ENCODE measurements at places on chromosomes 2 and 18.

DNA sequence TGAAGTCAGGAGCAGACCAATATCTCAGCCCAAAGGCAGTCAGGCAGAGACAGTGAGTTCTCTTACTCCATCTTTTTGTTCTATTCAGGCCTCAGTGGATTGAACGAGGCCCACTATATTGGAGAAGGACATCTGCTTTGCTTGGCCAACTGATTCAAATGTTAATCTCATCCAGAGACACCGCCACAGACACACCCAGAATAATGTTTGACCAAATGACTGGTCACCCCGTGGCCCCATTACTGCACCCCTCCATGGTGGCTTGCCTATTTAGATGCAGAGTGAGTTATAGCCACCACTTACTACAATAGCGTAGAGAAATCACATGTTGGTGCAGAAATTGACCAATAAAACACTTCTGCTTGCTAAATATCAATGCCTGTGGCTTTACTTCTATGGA lies 88.1 kb downstream of the HRH4 start:
- no peak for DNase-seq

DNA sequence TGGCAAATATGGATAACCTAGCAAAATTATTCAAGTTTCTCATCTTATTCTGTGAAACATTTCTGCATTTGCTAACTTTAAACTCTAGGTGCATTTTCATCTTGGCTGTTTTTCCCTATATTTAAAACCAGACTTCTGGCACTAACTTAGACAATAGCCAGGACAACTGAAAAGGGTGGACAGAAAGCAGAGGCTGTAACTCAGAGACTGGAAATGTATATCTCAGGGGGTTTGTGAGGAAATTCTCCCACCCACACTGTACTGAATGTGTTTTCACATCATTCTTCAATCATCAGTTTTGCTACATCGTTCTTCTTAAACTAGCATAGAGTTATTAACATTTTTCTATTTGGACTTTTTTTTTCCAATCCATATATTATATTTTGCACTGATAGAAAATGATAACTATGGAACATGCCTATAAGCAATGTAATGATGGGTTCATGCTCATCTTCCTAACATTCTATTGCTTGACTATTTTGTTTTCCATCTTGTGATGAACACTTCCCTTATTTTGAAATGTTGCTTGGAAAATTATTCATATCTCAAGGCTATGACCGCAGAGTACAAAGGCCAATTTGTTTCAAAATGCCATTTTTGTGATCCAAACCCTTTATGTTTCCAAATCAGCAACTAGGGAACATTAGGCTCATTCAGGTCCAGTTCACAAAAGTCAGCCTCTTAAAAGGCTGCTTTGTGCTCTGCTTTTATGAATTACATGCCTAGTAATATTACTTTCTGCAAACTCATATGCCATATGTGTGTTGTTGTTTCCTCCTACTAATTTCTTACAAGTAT lies 125.8 kb upstream of the CDH19 start:
- no peak for DNase-seq

DNA sequence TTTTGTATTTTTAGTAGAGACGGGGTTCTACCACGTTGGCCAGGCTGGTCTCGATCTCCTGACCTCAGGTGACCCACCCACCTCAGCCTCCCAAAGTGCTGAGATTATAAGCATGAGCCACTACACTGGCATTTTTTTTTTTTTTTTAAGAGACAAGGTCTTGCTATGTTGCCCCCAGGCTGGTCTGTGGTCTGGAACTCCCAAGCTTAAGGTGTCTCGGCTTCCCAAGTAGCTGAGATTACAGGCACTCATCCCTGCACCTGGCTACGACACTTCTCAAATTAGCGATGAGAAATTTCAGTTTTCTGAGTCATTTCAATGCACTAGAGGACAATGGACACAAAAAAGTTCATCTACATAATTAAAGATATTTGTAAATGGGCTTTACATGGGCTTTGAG lies 36.6 kb upstream of the TCF7L1 start:
- DNase-seq, result no peak

DNA sequence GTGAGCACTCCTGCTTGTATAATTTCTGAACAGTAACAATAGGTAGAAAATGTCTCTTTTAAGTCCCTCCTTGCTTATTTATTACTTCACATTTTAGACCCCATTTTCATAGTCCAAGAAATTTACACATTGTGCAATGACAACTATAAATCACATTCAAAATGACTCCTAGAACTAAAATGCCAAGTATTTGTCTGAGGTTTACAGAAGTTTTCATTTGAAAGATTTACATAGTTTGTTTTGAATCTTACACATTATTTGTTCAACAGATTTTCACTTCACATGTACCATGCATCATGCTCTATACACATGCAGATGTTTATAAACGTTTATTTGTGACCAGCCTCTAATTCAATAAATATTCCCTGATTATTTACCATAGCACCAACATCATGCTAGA lies 15.7 kb upstream of the TRIB2 start:
- no peak for DNase-seq

Measured in NAMALWA (cell line).